ENCODE measurements at places on chromosomes 6 and 20. TPM values are rescaled to one million over a fixed set of nuclear protein-coding genes. Genes with fewer than 3 reads are reported as not detected.

CAP2 gene
- 1.6 TPM for total RNA-seq

ZSCAN16 gene
- total RNA-seq = 10.7 TPM

NTSR1 gene
- total RNA-seq = 0.65 TPM

SLC22A3 gene
- total RNA-seq = 0.32 TPM

POPDC3 gene
- total RNA-seq = 1.3 TPM

PRL gene
- total RNA-seq = not detected

RNF146 gene
- 48.3 TPM for total RNA-seq

LAMA5 gene
- 68.2 TPM for total RNA-seq

RAB44 gene
- not detected for total RNA-seq

FAM83B gene
- total RNA-seq = not detected

ELOVL4 gene
- total RNA-seq = 2.3 TPM

NKX2-4 gene
- not detected for total RNA-seq

C20orf141 gene
- total RNA-seq = not detected

RSPO3 gene
- total RNA-seq = 5.8 TPM

SSTR4 gene
- total RNA-seq = not detected

TREML2 gene
- total RNA-seq = not detected

SMOC2 gene
- not detected for total RNA-seq

SLC32A1 gene
- not detected for total RNA-seq

FAM209B gene
- total RNA-seq = not detected

CLVS2 gene
- total RNA-seq = not detected

GPX5 gene
- not detected for total RNA-seq

GFRAL gene
- not detected for total RNA-seq

DEFB119 gene
- not detected for total RNA-seq

BANF2 gene
- not detected for total RNA-seq

CAGE1 gene
- 0.15 TPM for total RNA-seq

ADGRF5 gene
- total RNA-seq = 2.9 TPM

GTSF1L gene
- total RNA-seq = 0.32 TPM

ADIG gene
- total RNA-seq = not detected

CLIC1 gene
- 1,138 TPM for total RNA-seq

NOX3 gene
- not detected for total RNA-seq

PHACTR1 gene
- 8.8 TPM for total RNA-seq

ADAT2 gene
- 3.2 TPM for total RNA-seq

BPIFB1 gene
- not detected for total RNA-seq

FUT9 gene
- total RNA-seq = not detected

CST1 gene
- 6.2 TPM for total RNA-seq

HAO1 gene
- not detected for total RNA-seq

FAM217A gene
- total RNA-seq = not detected

SLC52A3 gene
- not detected for total RNA-seq

SRSF3 gene
- total RNA-seq = 638 TPM

BYSL gene
- 25.5 TPM for total RNA-seq

C20orf144 gene
- not detected for total RNA-seq

TFAP2A gene
- 0.32 TPM for total RNA-seq

DLK2 gene
- total RNA-seq = 0.46 TPM

SALL4 gene
- 0.46 TPM for total RNA-seq

TNFRSF21 gene
- 16.0 TPM for total RNA-seq

FAM83D gene
- 43.8 TPM for total RNA-seq

NRSN1 gene
- total RNA-seq = not detected

FOXQ1 gene
- not detected for total RNA-seq

RTEL1 gene
- 11.2 TPM for total RNA-seq

SCRT2 gene
- total RNA-seq = not detected

TFAP2D gene
- not detected for total RNA-seq
